AG09319 (cell line): ENCODE measurements at places on chromosomes 6 and 20.

DNA sequence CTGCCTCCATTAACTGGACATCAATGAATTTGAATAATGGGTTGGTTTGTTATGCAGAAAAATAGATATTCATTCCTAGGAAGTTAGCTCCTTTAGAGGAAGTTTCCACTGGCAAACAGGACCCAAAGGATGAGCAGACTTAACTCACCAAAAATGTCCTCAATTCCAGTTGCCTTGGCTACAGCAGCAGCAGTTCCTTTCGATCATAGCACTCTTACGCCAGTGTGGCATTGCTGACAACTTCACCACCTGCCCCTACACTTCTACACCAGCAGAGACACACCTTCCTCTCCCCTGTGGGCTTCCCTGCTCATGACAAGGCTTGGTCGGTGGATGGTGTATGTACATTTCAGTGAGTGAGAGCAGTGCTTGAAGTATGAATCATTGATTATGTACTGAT is 532.8 kb downstream of the QKI start:
- no peak for DNase-seq

- DNase-seq = no peak
Observed at GRCh38 chr20:49281913-49282467, 4.1 kb upstream of the ZNFX1 start.

- no peak for DNase-seq
Observed at GRCh38 chr6:166927935-166928643, 28.3 kb downstream of the RNASET2 start.

DNA sequence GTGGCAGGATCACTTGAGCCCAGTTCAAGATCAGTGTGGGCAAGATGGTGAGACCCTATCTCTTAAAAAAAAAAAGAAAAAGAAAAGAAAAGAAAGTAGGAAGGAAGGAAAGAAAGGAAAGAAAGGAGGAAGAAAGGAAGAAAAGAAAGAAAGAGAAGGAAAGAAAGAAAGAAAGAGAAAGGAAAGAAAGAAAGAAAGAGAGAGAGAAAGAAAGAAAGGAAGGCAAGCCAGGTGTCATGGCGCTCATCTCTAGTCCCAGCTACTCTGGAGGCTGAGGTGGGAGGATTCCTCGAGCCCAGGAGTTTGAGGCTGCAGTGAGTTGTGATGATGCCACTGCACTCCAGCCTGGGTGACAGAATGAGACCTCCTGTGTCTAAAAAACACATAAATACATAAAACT is 11.5 kb upstream of the SRC start:
- no peak for DNase-seq

DNA sequence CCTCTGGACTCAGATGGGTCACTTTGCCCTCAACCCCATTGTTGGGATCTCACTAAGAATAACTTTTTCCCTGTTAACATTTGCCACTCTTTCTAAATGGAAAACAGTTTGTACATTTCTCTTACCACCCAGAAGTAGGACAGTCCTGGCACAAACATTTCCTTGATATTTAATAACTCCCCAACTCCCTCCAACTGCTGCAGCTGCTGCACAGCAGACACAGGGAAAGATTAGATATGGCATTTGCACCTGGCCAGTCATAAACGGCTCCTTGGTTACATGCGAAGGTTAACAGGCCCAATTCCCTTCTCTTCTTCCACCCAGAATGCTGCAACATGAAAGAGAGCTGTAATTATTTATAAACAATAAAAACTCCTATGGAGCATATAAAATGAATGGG is 55.9 kb upstream of the SOX4 start:
- DNase-seq = no peak
